Ascending aorta (tissue), 2 donors: ENCODE measurements at places on chromosomes 5 and 9.

DNA sequence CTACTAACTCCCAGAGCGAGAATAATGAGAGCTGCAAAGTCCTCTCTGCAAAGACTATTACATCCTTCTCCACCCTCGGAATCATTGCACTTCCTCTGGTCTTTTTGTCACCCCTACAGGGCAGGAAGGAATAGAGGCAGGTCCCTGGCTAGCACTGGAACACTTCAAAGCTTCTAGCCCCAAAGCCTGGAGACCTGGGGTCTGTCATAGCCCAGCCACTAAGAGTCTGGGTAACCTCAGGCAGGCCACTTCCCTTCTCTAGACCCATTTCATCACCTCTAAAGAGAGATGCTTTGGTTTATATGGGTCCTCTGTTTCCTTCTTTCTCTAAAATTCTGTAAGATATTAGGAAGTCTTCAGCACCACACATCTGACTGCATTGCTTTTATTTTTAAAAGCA lies 6.7 kb downstream of the ADRB2 start:
- no peak for DNase-seq
- no peaks in the 10 kb centered on the region for H3K36me3 ChIP-seq
- no peak overlapping the region for H3K4me3 ChIP-seq
- H3K27me3 ChIP-seq, result no peaks in the 10 kb centered on the region

- no peak for DNase-seq
- H3K36me3 ChIP-seq, result no peaks in the 10 kb centered on the region
- no peak overlapping the region for H3K4me3 ChIP-seq
- no peaks in the 10 kb centered on the region for H3K4me1 ChIP-seq
- H3K27ac ChIP-seq, result no peak overlapping the region
These were observed 20.3 kb upstream of the ATOSB start for GRCh38 chr9:35135988-35136387.

GRCh38 chr5:116068028-116068632 lies 16.7 kb upstream of the COMMD10 start:
- H3K36me3 ChIP-seq, result no peaks in the 10 kb centered on the region
- DNase-seq, result no peak
- H3K27ac ChIP-seq, result no peak overlapping the region
- no peak overlapping the region for H3K4me3 ChIP-seq
- no peaks in the 10 kb centered on the region for H3K4me1 ChIP-seq

- H3K27me3 ChIP-seq, result no peaks in the 10 kb centered on the region
- peaks cover 5% of the 10 kb centered on the region for H3K4me1 ChIP-seq
- DNase-seq, result no peak
- no peak overlapping the region for H3K27ac ChIP-seq
- no peak overlapping the region for H3K4me3 ChIP-seq
- no peaks in the 10 kb centered on the region for H3K36me3 ChIP-seq
These were observed 185.7 kb downstream of the MLLT3 start for GRCh38 chr9:20436476-20437195.

- no peaks in the 10 kb centered on the region for H3K27me3 ChIP-seq
- H3K27ac ChIP-seq, result no peak overlapping the region
- H3K4me1 ChIP-seq, result no peaks in the 10 kb centered on the region
- no peak overlapping the region for H3K4me3 ChIP-seq
- no peaks in the 10 kb centered on the region for H3K36me3 ChIP-seq
These were observed 86.3 kb upstream of the GRHPR start for GRCh38 chr9:37336150-37336549.
